Left kidney (tissue), 8 donors: ENCODE measurements at places on chromosomes 3 and 15.
A peak's percentile ranks its signal among the peaks of the same experiment; 100 is the strongest.

- DNase-seq: no peak
These were observed 770.6 kb upstream of the CFAP20DC start for GRCh38 chr3:59820352-59820934.

DNA sequence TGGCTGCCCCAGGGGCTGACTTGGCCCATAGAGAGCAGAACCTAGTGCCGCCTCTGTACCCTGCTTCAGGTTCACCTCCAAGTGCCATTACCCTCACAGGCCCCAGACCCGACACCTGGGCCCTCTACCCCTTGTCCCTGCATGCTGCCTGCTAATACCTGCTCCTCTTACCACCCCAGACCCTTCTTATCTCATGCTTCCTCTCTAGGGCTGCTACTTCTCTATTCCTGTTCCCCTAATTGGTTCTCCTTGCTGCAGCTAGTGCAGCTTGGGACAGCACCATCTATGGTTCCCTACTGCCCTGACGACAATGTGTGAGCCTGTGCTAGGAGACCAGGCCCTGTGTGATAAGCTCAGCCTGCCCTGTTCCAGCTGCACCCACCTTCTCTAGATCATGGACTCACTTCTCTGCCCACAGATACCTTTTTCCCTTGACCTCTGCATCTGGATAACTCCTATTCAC, 15.3 kb downstream of the HDAC11 start:
- no peak for DNase-seq

GRCh38 chr3:103083848-103084631, 649.2 kb downstream of the ZPLD1 start:
- no peak for DNase-seq

- DNase-seq: no peak
These were observed 179.4 kb upstream of the LRRN1 start for GRCh38 chr3:3619815-3620214.

DNA sequence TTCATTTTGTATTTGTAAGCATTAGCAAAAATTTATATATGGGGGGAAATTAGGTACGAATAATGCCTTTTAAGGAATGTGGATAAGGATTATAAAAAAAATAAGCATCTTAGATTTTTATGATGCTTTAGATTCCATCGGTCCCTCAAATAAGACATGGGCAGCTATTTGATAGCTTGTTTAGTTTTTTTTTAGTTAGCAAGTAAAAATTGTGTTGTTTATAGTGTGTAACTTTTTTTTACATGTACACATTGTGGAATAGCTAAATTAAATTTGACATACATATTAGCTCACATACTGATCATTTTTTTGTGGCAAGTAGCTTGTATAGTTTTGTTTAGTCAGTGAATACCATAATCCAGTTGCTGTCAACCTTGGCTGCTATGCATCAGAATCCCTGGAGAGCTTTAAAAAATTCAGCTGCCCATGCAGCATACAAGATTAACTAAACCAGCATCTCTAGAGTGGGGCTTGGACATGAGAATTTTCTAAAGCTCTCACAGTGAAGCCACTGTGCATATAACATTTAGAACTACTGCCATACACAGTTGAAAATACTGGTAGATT, 53.9 kb downstream of the TMOD3 start:
- no peak for DNase-seq

- DNase-seq: no peak
These were observed 37.9 kb downstream of the RPLP1 start for GRCh38 chr15:69490356-69491037.

- DNase-seq: no peak
These were observed 42.5 kb downstream of the CHCHD6 start for GRCh38 chr3:126746395-126747177.

DNA sequence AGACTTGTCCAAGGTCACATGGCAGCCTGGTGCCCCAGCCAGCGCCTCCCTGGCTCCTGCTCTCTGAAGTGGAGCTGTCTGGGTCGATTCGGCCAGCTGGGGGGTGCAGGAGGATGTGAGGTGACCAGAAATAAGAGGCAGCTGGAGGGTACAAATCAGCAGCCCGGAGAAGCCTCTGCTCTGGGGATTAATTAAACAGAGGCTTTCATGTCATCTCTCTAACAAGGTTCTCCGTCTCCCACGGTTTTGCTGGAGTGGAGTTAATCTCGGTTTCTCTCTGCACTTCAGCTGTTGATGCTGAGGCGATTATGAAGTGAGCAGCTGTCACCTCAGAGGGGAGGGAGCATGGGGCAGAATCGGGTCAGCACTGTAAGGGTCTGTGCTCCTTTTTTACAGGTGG, 236.8 kb downstream of the TLE3 start:
- DNase-seq: no peak

GRCh38 chr3:144660186-144660585, 688.6 kb downstream of the DIPK2A start:
- no peak for DNase-seq

DNA sequence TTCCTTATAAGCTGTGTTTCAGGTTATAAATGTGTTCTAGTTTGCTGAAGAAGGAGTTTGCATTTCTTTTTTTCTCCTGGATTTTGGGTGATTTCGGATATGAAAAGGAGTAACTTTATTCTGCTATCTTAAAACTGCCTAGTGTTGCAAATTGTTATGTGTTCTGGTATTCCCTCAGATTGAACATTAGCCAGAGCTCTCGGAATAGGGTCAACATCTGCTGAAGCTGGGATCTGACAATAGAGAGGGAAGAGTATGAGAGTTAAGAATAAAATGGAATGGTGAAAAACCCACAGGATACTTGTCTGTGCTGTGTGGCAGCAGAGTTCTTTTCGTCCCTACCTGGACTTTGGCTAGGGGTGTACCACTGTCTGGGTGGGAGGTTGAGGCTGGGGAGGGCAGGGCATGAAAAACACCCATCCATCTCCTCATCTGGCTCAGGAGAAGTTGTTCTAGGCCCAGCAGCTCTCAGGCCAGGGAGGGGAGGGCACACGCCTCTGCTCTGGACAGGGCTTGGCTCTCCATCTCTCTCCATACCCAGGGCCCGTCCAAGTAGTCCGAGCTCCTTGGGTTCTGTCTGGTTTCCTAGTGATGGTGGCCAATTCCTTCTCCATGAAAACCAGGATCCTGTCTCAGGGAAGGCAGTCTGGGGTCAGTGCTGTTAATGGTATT, 13.2 kb downstream of the SPSB4 start:
- no peak for DNase-seq

GRCh38 chr3:148077318-148077923, 620.3 kb upstream of the AGTR1 start:
- DNase-seq: no peak

GRCh38 chr3:16433701-16434151, 79.8 kb downstream of the RFTN1 start:
- no peak for DNase-seq

DNA sequence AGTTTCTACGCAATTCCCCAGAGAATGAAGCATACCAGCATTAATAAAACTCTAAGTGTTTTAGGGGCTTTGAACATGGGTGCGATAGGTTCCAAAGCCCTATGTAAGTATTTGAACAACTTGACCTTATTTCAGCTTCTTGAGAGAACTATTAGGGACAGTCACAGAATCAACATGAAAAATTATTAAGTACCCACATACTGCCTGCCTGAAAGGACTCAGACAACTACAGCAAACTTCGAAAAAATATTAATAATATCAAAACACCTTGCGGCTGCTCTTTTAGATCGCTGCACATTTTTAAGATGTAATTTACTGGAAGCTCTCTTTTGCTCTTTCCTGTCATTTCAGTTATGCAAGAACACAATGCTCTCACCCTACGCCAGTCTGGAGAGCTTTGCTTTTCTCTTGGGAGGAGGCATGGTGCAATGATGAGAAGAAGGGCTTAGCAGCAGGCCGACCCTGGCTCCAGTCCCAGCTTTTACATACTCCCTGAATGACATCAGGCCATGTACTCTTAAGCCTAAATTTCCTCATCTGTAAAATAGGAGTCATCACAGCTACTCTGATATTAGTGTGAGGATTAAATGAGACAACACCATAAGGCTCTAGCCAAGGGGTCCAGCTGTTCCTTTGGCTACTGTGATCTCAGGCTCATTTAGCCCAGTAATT, 640.7 kb downstream of the FHIT start:
- no peak for DNase-seq

- DNase-seq: peak; percentile 62
These were observed 42.9 kb downstream of the PLCH1 start for GRCh38 chr3:155701882-155702465.

GRCh38 chr3:65006300-65006739, 318.5 kb upstream of the ADAMTS9 start:
- no peak for DNase-seq

DNA sequence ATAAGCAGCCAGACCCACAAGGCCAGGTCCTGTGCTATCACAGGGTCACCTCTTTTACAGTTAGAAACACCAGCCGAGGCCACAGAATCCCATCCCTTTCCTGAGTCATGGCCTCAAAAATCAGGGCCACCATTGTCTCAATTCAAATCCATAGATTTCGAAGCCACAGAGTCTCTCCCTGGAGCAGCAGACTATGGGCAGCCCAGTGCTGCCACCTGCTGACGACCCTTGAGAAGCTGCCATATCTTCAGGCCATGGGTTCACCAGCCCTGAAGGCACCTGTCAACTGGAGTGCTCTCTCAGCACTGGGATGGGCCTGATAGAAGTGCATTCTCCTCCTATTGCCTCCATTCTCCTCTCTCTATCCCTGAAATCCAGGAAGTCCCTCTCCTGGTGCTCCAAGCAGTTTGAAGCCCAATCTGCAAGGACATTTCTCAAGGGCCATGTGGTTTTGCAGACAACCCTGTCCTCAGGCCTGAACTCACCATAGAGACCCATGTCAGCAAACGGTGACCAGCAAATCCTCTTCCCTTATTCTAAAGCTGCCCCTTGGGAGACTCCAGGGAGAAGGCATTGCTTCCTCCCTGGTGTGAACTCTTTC, 39.6 kb downstream of the TGM4 start:
- DNase-seq: peak; percentile 38

- DNase-seq: no peak
These were observed 205.4 kb upstream of the UBE2E1 start for GRCh38 chr3:23600167-23600871.

DNA sequence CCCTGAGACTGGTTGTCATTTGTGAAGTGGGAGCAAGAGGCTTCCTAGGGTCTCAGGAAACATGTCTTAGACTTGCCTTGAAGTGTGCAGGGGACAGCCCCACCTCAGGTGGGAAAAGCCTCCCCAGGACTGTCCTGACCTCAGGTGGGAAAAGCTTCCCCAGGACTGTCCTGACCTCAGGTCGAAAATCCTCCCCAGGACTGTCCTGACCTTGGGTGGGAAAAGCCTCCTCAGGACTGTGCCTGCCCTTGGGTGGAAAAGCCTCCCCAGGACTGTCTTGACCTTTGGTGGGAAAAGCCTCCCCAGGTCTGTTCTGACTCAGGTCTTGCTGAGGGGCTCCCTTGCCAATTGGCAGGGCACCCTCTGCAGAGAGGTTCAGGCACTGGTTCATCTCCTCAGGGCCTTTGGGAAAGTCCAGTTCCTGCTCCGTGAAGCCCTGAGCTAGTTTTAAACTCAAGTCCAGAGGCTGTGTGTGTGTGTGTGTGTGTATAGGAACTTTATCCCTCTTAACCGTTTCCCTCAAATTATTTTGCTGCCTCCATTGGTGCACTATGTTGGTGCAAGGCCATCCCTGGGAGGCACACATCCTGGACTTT, 64.7 kb downstream of the WNT7A start:
- DNase-seq: no peak

DNA sequence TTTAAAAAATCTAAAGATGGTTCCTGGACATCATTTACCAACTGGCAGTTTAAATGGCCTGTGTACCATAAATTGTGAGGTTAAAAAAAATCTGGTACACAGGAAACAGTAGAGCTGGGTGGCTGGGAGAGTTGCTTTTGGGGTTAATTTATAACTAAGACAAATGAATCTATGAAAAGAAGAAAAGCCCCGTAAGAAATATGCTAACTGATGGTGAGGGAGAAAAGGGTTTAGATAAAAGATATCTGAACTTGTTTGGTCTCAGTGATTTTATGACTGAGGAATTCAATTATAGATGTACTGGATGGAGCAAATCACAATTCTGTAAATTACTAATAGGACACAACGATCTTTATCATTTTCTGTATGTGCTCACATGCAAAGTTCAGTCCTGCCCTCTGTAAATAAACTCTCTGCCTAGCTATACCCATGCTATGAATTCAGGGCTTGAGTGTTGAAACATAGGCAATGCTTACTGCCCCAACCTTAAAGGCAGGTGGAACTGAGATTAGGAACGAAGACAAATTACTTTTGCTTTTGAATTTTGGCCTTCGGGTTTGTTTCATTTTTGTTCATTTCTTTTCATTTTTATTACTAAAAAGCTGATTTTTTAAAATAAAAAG, 28.0 kb downstream of the PPARG start:
- DNase-seq: peak; percentile 26

GRCh38 chr15:65195548-65195923, 10.4 kb upstream of the CLPX start:
- DNase-seq: no peak

DNA sequence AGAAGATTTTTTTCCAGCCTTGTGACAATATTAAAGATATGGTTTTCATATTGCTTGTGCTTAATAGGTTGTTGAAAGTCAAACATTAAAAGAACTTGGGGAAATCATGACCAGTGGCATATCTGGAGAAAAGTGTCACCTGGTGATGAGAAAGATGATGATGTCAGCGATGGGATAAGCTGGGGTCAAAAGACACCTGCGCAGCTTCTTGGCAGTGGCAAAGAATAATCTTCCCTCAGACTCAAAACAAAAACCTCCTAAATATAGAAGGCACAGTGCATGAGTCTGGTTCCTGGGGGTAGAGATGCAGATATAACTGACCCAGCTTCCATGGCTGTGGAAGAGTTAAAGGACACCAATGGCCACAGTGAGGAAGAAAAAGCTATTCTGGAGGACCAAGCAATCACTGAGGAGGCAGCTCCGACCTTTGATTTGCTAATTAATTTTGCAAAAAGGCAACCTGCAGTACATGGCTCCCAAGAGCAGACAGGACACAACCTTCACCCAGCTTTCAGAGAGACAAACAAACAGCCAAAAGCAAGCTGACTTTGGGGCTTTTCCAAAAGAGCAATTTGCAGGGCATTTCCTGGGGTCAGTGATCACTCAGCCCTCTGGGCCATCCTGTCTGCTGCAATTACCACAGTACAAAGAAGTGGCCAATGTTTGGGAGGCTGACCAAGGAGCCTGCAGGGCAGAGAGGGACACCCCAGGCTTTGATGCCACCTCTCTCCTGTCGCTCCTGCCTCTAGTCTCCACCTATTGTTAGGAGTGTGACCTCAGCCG, 17.6 kb upstream of the SEMA5B start:
- no peak for DNase-seq

DNA sequence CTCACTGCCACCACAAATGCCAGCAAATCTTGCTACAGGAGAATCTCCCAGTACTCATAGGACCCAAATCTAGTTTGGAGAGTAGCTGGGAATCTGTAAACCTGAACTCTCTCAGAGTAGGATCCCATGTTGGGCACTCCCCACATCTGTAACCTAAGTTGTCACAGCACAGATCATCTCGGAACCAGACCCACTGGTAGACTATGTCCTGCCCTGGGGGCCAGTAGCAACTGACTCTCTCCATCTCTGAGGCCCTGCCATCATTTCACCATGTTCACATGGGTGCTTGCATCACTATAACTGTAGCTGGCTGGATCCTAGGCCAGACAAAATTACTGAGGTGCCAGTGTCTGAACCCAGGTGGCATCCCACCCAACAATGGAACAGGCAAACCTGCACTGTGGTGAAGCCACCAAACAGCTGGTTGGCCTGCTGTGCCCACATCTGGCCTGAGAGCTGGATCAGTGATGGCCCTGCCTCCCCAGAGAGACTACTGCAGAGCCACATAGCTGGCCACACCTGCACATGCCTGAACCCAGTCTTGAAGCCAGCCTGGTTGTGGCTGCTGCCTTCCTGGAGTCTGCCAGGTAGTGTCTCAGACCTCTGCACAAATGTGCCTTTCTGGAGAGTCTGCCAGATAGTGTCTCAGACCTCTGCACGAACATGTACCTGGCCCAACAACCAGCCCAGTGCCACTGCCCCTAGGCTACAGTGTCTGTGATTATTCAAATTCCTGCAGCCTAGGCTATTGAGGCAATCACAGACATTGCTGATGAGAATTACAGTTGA, 82.0 kb downstream of the ISL2 start:
- no peak for DNase-seq
